Activated T-helper 9 cell treated with anti-CD3 and anti-CD28 coated beads, Interleukin-2, amount 50 U/mL, for 16 hours (primary cell): ENCODE measurements at places on chromosomes 5 and 9.

DNA sequence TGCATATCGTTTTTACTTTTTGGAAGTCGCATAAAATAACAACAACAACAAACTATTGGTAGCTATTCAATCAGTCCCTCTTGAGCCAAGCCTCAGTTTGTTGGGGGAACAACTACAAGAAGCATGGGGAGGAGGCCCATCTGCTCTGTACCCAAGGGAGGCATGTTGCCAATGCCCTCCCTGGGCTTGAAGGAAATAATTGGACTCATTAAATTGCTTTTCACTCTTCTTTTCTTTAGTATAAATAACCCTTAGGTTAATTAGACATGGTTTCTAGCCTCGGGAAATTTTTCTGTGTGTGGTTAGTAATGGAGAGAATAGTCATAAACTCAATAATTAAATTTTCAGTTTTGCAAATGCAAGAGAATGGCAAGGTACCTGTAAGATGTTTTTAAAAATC, 500.7 kb downstream of the TLE4 start:
- DNase-seq = no peak

- DNase-seq = no peak
Observed at GRCh38 chr5:87916320-87916719, 352.3 kb downstream of the TMEM161B start.

DNA sequence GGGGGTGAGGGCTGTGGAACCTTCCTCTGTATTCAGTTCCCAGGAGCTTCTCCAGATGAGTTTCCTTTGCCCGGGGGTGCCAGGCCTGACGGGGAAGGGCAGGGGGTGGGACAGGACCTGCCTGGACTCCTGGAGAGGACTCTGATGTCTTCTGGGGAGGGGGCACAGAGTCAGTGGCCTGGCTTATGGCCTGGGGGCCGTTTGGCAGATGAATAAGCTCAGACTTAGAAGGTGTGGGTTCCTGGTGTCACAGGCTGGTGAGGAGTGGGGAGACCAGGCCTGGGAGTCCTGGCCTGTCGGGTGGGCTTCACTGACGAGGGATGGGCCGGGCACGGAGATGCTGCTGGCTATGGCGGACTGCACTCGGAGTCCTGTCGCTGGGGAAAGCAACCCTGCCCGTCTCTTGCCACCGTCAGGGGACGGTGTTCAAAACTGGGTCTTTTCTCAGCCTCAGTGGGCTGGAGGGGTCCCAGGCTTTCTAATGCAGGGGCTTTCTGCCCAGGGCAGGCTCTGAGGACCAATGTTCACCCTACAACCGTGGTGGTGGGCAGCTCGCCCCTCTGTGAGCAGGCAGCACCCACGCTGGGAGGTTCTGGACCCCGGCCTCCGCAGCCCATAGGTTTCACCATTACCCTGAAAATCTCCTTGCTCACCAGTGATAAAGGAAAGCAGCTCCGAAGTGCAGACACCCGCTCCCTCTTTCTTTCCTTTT, 16.2 kb downstream of the COL5A1 start:
- no peak for DNase-seq

- no peak for DNase-seq
Observed at GRCh38 chr9:137745541-137745991, 126.8 kb downstream of the EHMT1 start.

- DNase-seq = no peak
Observed at GRCh38 chr5:74543162-74543995, 97.1 kb downstream of the ENC1 start.

DNA sequence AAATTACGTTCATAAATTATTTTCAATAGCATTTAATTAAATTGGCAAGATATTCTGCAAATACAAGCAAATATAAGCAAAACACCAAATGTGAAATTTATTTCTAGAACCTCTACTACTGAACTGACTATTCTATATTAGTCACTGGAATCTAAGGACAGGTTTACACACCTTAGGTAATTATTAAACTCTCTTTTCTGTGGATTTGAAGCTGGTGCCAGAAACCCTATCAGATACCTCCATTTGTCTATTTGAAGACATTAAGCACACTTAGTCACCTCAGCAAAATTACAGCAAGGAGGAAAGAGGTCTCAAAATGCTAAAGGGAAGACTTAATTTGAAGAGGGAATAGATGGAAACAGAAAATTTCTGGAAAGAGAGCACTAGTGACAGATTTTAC, 83.4 kb downstream of the CPLANE1 start:
- DNase-seq = no peak

- DNase-seq = no peak
Observed at GRCh38 chr9:1536522-1537170, 478.5 kb upstream of the SMARCA2 start.

DNA sequence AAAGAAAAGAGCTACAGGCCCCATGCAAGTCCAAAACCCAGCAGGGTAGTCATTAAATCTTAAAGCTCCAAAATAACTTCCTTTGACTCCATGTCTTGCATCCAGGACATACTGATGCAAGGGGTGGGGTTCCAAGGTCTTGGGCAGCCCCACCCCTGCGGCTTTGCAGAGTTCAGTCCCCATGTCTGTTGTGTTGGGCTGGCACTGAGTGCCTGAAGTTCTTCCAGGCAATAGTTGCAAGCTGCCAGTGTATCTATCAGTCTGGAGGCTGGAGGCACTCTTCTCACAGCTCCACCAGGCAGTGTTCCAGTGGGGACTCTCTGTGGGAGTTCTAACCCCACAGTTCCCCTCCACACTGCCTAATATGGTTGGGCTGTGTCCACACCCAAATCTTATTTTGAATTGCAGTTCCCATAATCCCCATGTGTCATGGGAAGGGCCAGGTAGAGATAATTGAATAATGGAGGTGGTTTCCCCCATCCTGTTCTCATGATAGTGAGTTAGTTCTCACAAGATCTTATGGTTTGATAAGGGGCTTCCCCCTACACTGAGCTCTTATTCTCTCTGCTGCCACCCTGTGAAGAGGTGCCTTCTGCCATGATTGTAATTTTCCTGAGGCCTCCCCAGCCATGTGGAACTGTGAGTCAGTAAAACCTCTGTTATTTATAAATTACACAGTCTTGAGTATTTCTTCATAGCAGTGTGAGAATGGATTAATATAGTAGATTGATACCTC, 237.5 kb upstream of the ADRA1B start:
- no peak for DNase-seq

- no peak for DNase-seq
Observed at GRCh38 chr5:55440188-55440646, 94.5 kb downstream of the PLPP1 start.

DNA sequence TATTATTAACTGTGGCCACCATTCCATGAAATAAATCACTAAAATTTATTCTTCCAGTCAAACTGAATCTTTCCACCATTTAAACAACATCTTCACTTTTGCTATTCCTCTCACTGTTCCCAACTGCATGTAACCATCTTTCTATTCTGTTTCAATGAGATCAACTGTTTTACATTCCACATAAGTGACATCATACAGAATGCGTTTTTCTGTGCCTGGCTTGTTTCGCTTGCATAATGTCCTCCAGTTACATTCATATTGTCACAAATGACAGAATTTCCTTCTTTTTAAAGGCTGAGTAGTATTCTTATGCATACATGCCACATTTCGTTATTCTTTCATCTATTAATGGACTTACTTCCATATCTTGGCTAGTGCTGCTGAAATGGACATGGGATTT, 738.2 kb downstream of the SEMA5A start:
- DNase-seq = no peak

DNA sequence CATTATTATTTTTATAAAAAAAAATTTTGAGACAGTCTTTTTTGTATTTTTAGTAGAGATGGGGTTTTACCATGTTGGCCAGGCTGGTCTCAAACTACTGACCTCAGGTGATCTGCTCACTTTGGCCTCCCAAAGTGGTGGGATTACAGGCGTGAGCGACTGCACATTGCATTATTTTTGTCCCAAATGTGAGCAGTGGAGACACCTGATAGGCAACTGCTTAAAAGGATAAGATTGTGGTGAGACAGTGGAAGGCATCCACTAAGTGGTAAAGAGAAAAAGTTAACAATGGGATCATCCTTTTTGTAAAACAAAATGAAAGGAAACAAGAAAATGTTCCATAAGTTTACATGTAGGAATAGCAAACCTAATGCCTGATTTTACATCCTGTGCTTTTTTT, 2.0 kb upstream of the CENPH start:
- no peak for DNase-seq

GRCh38 chr9:91782708-91783214, 167.3 kb downstream of the ROR2 start:
- DNase-seq = no peak

GRCh38 chr5:135186662-135187522, 152.9 kb upstream of the PITX1 start:
- DNase-seq = no peak

- DNase-seq = no peak
Observed at GRCh38 chr5:129120158-129120581, 25.6 kb downstream of the ISOC1 start.
